K562 (cell line): ENCODE measurements at places on chromosomes 13 and 19.

GRCh38 chr13:34070006-34070405, 252.1 kb downstream of the RFC3 start:
- no peaks in the 10 kb centered on the region for H3K27me3 ChIP-seq
- no peak overlapping the region for H3K4me3 ChIP-seq
- no peaks in the 10 kb centered on the region for H3K36me3 ChIP-seq

- H3K36me3 ChIP-seq: no peaks in the 10 kb centered on the region
- peaks cover 43% of the 10 kb centered on the region for H3K4me1 ChIP-seq
- DNase-seq: no peak
- no peaks in the 10 kb centered on the region; the same call in 1 of the 2 replicates for H3K27me3 ChIP-seq
Observed at GRCh38 chr19:17468302-17469091, 1.8 kb upstream of the SLC27A1 start.

DNA sequence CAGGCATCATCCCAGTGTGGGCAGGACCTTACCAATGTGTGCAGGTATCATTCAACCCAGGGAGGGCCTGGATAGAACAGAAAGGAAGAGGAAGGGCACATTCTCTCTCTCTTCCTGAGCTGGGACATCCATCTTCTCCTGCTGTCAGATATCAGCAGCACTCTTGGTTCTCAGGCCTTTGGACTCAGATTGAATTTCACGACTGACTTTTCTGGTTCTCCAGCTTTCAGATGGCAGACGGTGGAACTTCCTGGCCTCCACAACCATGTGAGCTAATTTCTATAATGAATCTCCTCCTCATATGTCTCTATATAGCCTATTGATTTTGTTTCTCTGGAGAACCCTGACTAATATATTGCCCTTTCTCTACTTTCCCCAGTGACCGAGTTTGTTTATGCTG, 77.3 kb downstream of the OLFM4 start:
- H3K4me1 ChIP-seq: no peaks in the 10 kb centered on the region
- no peak overlapping the region for H3K27ac ChIP-seq
- H3K27me3 ChIP-seq: no peaks in the 10 kb centered on the region
- DNase-seq: no peak

DNA sequence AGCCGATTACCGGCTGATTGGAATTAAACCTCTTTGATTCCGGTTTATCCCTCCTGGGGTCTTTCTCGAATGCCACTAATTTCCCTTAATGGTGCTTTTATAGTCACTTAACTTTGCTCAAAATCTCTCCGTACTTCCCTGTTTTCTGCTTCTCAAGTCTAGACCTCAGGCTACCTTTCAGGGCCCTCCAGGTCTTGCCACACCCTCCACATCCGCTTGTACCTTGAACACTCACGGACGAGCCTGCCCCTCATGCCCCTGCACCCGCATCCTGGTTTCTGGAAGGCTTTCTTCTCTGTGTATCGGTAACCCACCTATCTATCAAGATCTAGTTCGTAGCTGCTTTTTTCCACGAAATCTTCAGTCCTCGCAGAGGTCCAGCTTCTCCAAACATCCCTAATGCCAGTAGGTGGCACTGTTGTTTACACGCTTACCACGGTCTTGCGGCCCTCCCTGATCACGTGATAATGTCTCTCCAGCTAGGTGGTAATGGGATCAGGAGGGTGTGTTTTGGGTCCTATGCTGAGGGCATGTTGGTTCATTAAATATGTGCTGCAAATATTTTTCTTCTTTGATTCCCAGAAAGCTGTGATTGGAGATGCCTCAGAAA, 13.8 kb downstream of the ATP12A start:
- peak; percentile 72 for DNase-seq
- H3K36me3 ChIP-seq: no peaks in the 10 kb centered on the region
- H3K27me3 ChIP-seq: peaks cover 4% of the 10 kb centered on the region; the same call in 2 of the 3 replicates
- no peak overlapping the region for H3K4me3 ChIP-seq
- H3K27ac ChIP-seq: no peak overlapping the region

DNA sequence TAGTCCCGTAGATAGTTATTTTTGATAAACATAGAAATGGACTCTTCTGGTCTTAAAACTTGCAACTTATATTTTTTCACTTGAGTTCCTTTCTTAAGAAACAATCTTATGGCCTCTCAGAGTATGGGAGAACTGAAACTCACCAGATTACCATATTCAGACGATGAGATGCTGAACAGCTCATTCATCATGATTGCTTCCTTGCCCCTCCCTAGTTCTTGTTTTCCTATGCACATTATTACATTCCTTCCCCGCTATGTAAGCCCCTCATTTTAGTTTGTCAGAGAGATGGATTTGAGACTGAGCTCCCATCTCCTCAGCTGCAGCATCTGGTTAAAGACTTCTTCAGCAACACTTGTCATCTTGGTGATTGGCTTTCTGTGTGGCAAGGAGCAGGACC, 158.5 kb downstream of the SLITRK6 start:
- no peak overlapping the region for H3K27ac ChIP-seq
- H3K4me1 ChIP-seq: no peaks in the 10 kb centered on the region
- DNase-seq: no peak
- H3K4me3 ChIP-seq: no peak overlapping the region
- no peaks in the 10 kb centered on the region for H3K27me3 ChIP-seq
- H3K36me3 ChIP-seq: no peaks in the 10 kb centered on the region

DNA sequence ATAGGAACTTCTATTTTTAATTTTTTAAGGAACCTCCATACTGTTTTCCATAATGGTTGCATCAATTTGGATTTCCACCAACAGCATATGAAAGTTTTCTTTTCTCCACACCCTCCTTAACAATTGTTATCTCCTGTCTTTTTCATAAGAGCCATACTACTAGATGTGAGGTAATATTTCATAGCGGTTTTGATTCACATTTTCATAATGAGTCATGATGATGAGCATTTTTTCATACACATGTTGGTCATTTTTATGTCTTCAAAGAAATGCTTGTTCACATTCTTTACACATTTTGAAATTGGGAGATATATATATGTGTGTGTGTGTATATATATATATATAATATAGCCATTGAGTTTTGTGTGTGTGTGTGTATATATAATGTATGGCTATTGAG, 420.3 kb upstream of the PCDH9 start:
- DNase-seq: no peak
- no peaks in the 10 kb centered on the region for H3K27me3 ChIP-seq
- no peaks in the 10 kb centered on the region for H3K36me3 ChIP-seq
